Fibroblast of villous mesenchyme (primary cell): ENCODE measurements at places on chromosomes 5 and 9.
A peak's percentile ranks its signal among the peaks of the same experiment; 100 is the strongest.

DNA sequence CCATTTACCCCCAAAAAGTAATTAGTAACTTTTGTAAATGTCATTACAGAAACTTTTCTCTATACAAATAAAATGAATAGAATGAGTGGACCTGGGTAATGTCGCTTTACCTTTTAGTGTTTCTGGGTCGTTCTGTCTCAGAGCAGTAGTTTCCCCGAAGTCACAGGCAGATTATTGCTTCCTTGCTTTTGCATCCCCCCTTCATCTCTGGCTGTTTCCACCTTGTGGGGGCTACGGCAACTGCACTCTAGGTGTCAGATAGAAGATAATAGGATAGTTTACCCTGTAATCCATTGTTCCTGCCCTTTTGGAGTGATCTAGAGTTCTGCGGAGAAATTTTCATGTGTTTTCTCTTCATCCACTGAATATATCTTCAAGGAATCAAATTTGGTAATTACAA is 68.7 kb downstream of the PRR16 start:
- DNase-seq, result no peak

GRCh38 chr9:101683236-101683635 is 55.2 kb downstream of the GRIN3A start:
- DNase-seq, result no peak

GRCh38 chr5:10652151-10652550 is 88.3 kb downstream of the ANKRD33B start:
- DNase-seq, result no peak

DNA sequence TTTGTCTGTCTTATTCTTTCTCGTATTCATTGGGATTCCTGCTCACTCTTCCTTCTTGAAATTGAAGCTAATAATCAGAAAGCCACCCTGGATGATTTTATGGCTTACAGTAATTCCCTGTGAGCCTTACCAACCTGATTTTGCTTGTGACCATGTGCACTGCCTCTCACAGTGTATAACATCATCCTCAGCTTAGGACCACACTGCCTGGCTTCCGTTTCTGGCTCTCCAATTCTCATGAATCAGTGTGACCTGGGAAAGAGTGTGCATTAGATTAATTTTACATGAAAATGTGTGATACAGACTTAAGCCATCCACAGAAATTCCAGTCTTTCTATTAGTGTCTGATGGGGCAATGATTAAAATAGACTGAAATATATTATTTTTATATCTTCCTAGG is 126.8 kb upstream of the DMRT1 start:
- DNase-seq, result no peak

GRCh38 chr5:103648086-103648485 is 85.5 kb upstream of the NUDT12 start:
- DNase-seq, result no peak

GRCh38 chr5:57298985-57299491 is 125.2 kb downstream of the GPBP1 start:
- peak; percentile 89 for DNase-seq

- peak; percentile 21 for DNase-seq
Observed at GRCh38 chr5:72325566-72326305, 5.6 kb downstream of the PTCD2 start.

- no peak for DNase-seq
Observed at GRCh38 chr9:105511446-105511845, 46.5 kb upstream of the FKTN start.

DNA sequence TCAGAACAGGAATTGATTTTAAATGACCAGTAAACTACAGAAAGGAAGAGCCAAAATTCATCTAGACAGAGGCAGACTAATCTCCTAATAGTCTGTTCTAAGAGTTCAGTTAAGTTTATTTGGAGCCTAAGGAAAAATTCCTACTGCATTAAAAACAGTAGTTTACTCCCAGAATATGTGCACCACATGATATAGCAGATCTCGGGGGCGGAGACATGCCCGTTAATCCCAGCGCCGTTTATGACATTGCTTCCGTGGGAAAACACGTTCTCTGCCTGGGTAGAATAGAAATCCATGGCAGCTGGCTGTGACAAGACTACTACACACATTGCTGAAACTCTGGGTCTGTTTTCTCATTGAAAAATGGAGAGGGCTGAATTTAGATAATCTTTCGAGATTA is 11.4 kb downstream of the HABP4 start:
- peak; percentile 86 for DNase-seq

DNA sequence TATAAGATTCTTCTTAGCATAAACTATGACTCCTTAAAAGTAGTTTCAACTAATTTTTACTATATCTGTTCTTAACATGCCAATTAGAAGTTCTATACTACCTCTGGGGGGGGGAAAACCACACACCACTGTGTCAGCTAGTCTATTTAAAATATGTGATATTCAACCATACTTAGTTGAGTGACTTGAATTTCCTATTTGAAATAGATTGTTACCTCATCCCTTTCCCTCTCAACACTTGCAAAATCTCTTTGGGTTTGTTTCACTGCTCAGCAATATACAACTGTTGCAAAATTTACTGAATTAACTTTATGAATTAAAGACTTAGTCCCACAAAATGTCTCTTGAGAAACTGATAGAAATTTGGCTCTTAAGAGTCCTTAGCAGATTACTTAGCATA is 151.1 kb upstream of the POU5F2 start:
- no peak for DNase-seq

- no peak for DNase-seq
Observed at GRCh38 chr9:13020146-13021040, 245.6 kb downstream of the LURAP1L start.

GRCh38 chr5:157857816-157858526 is 974 bp downstream of the CLINT1 start:
- peak; percentile 42 for DNase-seq

- peak; percentile 60 for DNase-seq
Observed at GRCh38 chr9:98502976-98503325, 205.8 kb downstream of the GABBR2 start.

DNA sequence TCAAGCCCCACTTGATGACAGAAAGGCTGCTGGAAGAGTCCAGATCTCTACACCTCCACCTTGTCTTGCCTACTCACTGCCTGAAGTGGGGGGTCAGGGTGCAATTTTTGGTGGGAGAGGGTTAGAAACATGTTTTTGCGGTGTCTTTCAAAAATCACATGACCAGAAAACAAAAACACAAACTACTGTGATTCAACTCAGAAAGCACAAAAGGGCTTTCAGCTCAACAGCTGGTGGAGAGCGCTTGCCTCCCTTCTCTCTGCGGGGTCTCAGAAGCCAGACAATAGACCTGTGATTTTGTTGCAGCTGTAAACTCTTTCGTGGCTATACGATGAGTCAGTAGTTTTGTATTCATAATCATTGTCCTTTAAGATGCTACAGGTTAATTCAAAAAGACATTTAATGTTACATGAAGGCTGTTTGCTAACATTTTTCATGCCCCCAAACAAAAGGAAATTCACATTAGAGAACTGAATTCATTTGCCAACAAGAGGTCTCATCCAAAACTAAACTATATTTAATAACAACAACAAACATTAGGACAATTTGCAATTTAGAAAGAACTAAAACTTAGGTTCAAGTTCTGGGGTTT is 172.6 kb upstream of the RAI14 start:
- DNase-seq, result no peak

DNA sequence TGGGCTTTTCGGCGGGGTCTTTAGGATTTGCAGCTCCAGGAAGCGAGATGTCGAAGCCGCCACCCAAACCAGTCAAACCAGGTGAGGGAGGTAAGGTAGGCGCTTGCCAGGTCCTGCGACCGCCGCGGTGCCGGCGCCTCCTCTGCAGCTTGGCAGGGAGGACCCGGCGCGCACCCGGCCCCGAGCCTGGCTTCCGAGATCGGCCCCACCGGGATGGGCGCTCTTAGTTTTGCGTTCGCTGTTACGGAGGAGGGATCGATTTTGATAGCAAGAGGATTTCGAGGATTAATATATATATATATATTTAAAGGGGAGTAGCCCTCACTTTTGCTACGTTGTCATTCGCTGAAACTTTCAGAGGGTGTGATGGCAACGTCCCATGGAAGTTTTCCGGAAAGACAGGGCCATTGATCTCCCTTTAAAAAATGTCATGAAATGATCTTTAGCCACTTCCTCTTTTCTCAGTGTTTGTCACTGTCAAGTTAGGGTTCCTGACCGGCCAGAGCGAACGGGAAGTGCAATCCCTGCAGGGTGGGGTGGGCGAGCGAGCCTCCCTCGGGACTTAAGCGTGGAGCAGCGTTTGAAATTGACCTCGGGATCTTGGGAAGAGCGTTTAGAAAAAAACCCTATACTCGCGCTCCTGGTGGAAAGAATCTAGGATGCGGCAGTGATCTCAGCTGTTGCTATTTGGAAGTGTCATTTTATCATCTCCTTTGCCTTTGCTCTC is 495 bp downstream of the OSTF1 start:
- DNase-seq, result peak; percentile 84

DNA sequence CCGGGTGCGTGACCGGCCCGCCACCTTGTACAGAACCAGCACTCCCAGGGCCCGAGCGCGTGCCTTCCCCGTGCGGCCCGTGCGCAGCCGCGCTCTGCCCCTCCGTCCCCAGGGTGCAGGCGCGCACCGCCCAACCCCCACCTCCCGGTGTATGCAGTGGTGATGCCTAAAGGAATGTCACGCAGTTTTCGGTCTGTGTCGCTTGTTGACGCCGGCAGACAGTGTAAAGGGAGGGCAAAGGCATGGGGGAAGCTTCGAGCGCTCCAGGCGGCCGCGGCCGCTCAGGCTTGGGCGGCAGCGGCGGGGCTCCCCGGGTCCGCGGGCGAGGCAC is 1.3 kb downstream of the LRRC26 start:
- DNase-seq, result no peak

GRCh38 chr9:131149688-131150053 is 24.3 kb downstream of the NUP214 start:
- DNase-seq, result no peak

- no peak for DNase-seq
Observed at GRCh38 chr5:119264186-119264585, 91.6 kb upstream of the TNFAIP8 start.

- DNase-seq, result no peak
Observed at GRCh38 chr5:83357621-83358231, 113.8 kb upstream of the VCAN start.

DNA sequence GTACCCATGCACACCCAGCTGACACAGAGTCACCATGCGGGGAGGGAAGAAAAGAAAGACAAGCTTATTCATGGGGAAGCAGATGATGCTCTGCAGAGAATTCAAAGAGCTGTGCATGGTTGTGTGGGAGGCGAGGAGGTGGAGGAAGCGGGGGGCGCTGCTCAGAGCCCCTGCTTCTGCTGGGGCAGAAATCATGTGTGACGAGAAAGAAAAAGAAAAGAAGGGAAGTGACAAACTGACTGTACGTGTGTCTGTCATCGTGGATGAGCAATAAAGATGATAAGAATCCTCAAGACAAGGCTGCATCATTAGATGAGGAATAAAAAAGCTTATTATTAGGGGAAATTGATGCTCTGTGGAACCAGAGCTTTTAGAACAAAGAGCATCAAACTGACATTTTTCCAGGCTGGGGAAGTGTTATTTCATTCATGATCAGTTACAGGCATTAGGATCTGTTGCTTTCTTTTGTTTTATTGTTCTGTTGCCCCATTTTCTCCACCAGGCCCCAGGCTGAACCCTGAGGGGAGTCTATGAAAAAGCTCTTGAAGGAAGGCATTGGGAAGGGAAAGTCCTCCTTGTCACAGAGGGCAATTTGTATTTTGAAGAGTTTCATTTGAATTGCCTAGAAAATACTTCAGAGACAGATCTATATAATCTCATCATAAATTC is 20.3 kb upstream of the SH3RF2 start:
- no peak for DNase-seq

DNA sequence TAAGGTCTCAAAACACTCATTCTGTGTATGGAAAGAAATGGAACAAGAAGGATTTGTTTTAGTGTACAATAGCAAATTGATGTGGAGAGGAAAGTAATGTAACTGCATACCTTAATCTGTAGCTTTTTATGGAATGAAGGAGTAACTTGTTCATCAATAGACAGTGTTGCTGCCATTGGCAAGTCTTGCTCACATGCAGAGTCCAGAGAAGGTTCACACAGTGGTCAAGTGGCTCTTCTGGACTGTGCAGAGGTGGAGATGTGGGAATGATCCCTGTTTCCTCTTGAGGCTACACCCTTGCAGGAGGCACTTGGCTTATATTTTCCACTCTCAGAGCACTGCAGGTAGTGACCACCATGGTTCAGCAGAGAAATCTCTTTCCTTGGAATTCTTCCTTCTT is 132.9 kb upstream of the ANKH start:
- no peak for DNase-seq

DNA sequence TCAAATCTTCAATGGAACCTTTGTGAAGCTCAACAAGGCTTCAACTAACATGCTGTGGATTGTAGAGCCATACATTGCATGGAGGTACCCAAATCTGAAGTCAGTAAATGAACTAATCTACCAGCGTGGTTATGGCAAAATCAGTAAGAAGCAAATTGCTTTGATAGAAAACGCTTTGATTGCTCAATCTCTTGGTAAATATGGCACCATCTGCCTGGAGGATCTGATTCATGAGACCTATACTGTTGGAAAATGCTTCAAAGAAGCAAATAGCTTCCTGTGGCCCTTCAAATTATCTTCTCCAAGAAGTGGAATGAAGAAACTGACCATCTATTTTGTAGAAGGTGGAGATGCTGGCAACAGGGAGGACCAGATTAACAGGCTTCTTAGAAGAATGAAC is 54.7 kb upstream of the TTC39B start:
- DNase-seq, result no peak

GRCh38 chr9:129746092-129746777 is 6.6 kb downstream of the PTGES start:
- DNase-seq, result no peak

- DNase-seq, result no peak
Observed at GRCh38 chr9:107874591-107875369, 385.2 kb upstream of the KLF4 start.

- DNase-seq, result no peak
Observed at GRCh38 chr9:79955300-79955699, 383.5 kb downstream of the TLE4 start.

DNA sequence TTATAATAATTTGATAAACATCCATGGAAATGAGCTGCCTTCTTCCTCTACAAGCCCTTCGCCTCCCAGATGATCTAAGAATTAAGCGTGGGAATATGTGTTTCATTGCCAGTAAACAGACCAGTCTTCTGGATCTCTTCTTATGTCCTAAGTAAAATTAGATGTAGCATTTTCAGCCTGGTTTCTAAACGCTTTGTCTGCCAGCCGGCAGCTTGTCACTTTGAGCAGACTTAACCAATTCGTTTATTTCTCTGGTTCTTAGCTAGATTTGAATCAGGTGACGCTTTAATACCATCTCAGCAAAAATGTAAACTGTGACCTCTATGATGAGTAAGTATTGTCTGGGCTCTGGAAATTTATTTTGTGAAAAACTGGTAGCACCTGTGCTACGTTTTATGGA is 380.6 kb upstream of the NUDT12 start:
- no peak for DNase-seq

DNA sequence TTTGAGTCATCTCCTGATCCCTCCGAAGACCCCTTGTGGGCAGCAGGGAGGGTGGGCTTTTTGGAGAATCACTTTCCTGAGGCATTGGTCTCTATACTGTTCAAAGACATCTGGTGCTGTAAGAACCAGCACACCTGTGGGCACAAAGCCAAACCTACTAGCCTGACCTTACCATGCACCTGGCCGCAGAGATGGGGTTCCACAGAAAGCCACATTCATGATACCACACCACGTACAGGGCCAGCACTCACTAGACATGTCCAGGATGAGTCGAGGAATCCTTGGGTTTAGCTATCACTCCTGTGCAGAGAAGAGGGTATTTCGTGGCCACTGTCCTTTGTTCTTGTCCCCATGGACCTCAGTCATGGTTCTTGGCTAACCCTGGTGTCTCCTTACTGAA is 203.4 kb downstream of the CACNA1B start:
- DNase-seq, result no peak

GRCh38 chr5:78574731-78575161 is 73.8 kb downstream of the LHFPL2 start:
- peak; percentile 56 for DNase-seq
